ENCODE measurements at places on chromosomes 6 and 20.

GRCh38 chr6:48825501-48826151, 637.4 kb downstream of the MMUT start:
- no peak for DNase-seq

GRCh38 chr6:125647391-125647790, 102.0 kb upstream of the HEY2 start:
- no peak for DNase-seq

DNA sequence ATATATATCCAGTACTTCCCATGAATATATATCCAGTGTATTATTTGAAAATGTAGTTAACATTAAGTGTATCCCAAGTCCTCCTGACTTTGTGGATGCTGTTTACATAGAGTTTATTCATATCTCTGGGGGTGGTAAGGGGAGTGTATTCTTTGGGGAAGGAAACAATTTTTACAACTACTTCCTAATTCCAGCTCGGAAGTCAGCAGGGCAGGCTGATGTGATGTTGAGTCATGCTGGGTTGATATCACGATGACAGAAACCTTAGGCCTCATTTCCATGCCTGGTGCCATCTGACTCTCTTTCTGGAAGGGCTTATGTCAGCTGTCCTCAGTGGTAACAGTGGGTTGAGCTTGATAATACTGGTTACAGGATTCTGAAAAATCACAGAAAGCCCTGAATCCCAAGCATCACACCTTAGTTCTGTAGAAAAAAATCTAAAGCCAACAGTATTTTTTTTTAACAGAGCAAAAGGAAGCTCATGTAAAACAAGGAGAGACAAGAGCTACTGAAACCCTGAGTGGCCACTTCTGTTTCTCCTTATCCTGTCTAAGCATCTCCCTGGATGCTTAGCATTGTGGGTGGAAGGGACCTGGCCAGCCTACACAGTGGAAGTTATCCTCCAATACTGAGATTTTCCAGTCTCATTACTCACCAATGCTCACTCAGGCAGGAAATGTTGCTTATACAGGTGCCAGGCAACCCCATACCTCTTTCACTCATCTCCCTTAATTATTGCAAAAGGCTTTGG, 75.2 kb upstream of the IYD start:
- no peak for DNase-seq

DNA sequence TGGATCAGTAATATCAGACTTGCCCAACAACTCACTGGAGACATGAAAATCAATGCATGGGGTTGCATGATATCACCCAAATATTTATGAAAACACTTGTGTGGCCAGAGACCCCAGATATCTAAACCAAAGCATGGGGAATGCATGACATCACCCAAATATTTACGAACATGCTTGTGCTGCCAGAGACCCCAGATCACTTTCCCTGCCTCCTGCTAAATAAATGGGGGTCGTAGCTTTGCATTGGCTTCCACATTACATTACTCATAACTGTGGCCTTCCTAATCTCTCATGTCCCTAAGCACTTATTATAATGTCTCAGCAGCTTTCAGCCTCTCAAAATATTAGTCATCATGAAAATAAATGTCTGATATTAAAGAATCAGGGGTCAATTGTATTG, 838.0 kb upstream of the DEFB115 start:
- DNase-seq = no peak

DNA sequence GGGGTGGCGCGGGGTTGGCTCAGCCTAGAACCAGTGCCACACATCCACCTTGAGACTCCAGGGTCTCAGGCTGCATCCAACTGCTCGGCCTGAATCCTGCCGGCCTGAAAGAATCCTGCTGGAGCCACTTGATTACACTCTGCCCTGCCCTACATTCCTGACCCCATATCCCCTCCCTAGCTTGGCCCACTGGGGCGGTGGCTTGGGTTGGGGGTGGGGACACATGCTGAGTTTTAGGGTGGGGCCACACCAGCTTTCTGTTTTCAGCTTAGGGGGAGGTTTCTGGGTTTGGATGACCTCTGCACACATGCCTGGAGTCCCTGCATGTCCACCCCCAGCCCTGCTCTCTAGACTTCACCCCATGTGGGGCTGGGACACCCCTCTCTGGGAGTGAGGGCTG, 6.8 kb downstream of the ITPR3 start:
- no peak for DNase-seq

GRCh38 chr20:11182720-11183119, 508.9 kb upstream of the JAG1 start:
- no peak for DNase-seq

DNA sequence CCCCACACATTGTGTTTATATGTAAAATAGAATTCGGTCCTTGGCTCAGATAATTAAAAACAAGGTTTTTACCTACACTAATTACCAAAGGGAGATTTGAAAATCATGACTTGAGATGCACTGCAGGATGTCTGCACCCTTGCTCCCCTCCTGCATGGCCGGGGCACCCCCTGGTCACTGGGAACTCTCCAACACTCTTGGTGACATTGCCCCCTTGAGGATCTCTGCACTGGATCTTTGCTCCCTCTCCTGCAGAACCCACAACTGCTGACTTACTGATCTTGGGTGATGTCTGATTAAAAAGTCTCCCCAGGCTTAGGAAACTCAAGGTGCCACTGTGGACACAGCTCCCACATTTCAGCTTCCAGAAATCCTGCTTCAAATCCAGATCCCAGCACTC, 17.1 kb upstream of the CSNK2A1 start:
- DNase-seq = no peak

GRCh38 chr6:34131326-34132290, 14.3 kb downstream of the GRM4 start:
- DNase-seq = no peak

- DNase-seq = no peak
Observed at GRCh38 chr20:56409521-56409920, 2.5 kb upstream of the CASS4 start.

DNA sequence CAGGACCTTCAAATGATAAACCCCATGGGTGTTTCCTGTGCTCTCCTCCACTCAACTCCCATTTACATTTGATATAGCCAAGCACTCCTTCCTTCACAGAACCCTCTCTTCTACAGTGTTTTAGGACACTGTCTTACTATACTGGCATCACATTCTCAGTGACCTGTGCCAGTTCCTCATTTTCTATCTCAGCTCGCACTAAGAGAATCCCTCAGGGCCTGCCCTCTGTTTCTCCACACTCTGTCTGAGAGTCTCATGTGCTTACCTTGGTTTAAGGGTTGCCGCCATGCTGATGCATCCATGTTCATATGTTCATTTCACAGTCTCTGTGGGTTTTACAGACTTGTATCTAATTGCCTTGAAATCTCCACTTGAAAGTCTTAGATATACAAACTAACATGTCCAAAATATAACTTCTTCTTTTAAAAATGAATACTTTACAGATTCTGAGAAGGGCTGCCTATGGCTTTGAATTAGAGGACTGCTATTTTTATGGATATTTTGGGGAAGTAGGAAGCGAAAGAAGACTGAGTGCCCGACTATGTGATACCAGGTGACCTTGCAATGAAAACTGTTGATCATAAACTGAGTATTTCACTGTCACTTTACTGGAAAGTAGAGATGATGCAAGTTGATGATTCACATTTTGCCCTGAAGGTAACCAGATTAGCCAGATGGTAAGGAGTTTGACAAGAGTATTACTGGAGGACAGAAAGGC, 153.1 kb upstream of the SIM1 start:
- DNase-seq = no peak

DNA sequence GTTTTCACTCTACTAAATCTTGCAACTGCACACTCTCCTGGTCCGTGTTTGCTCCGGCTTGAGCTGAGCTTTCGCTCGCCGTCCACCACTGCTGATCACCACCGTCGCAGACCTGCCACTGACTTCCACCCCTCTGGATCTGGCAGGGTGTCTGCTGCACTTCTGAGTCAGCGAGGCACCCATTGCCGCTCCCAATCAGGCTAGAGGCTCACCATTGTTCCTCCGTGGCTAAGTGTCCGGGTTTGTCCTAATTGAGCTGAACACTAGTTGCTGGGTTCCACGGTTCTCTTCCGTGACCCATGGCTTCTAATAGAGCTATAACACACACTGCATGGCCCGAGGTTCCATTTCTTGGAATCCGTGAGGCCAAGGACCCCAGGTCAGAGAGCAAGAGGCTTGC, 98.6 kb upstream of the GPR6 start:
- DNase-seq = no peak

DNA sequence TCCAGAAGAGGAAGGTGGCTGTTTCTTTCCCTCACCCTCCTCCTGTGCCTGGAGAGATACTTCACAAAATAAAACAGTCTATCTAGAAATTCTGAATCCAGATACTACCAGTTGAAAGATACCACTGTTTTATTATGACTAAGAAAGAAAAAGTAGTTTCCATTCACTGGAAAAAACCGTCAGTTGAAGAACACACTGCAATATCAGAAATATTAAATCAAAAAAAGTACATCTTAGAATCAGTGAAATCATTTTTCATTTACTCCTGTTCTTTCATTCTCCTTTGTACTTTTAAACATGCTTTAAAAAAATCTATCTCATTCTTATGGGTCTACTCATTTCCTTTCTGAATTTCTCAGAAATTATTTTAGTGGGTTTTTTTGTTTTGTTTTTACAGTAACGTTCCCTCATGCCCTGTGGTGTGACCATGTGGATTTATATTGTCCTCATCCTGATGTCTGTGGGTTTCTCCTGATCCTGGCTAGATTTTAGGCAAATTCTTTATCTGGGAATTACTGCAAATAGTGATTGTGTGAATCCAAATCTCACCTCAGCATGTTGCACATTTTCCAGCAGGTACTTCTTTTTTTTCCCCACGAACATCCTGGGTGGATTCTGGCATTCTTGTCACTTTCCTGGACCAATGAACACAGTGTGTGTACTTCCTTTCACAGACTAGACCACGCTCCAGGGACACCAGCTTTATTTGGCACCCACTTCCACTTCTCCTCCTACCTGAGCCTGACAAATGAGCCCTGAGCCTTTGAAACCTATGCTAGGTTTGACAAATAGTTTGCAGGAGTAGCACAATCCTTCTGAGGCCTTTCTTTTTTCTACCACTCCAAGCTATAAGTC, 114.0 kb upstream of the LAMP5 start:
- DNase-seq = no peak

GRCh38 chr6:165726965-165727381, 63.9 kb upstream of the PDE10A start:
- no peak for DNase-seq

DNA sequence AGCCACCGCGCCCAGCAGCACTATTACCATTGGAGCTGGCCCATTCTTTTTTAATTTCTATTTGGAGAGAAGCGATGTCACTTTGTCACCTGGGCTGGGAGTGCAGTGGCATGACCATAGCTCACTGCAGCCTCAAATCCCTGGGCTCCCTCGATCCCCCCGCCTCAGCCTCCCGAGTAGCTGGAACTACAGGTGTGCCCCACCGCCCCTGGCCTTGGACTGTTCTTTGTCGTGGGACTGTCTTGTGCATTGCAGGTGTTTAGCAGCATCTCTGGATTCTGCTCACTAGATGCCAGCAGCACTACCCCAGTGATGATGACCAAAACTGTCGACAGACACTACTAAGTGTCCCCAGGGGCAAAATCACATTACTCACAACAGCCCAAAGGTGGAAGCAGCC, 80.3 kb downstream of the PRND start:
- no peak for DNase-seq

GRCh38 chr6:117346142-117346930, 79.4 kb downstream of the ROS1 start:
- DNase-seq = no peak

- DNase-seq = no peak
Observed at GRCh38 chr6:123418071-123418470, 218.7 kb downstream of the TRDN start.

DNA sequence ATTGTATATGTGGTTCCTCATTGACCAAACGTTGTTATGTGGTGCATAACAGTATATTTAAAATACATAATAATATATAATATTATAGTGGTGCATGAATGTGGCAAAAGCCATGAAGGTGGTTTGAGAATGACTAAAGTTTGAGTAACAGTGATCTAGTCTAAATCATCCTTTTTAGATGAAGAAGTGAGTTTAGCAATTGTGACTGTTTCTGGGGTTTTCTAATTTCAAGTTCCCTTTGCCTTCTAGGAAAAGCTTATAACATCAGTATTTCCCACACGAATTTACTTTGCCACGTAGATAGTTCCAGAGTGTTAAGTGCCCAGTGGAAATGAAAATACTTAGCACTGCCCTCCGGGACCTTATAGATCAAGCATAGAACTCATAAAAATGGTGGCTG, 40.9 kb downstream of the ARFGEF2 start:
- no peak for DNase-seq

DNA sequence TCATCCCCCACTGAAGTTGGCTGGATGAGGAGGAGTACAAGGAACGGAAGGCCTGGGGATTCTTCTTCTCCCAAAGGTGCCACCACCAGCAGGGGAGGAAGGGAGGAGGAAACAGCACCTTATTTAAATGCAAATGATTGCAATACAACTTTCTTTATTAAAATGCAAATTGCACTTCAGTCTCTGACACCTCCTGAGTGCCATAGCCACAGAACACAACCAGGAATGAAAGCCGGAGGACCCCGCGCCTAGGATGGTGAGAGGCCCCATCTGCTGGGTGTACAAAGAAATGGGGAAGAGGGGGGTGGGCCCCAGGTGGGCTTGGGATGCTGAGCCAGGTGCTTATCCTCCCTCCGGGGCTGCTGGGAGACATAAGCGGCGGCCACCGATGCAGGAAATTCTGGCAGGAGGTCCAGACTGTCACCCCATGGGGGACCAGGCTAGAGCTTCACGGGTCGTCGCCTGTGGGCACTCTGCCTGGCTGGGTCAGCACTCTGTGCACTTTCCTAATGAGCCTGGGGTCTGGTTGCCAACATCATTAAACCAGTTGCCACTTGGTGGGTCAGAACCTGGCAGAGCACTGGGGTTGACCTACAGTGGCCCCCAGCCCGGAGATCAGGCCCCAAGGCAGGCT, 154.2 kb upstream of the MLN start:
- DNase-seq = no peak

DNA sequence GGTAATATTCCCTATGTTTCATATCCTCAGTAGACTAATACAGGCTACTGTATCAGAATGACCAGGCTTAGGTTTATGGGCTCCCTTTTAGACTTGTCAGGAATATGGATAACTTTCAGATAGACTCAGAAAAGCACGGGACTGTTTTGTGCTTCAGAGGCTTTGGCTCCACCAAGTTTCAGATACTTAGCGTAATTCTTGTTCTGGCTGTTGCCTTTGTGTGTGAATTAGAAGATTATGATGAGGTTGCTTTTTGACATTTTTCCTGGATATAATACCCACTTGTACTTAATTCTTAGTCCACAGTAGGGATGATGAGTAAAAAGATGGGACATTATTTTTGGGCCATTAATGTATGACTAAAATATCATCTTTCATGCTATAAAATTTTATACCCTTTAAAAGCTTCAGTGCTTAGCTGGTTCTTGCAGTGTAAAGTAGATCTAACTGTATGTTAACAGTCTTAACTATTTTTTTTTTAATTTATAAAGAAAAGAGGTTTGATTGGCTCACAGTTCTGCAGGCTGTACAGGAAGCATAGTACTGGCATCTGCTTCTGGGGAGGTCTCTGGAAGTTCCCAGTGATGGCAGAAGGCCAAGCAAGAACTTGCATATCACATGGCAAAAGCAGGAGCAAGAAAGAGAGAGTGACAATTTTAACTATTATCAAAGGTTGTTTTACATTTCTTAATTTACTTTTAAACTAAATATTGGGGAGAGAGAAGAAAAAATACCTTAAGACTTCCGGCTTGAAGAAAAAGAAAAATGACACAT, 120.7 kb downstream of the ZFAND3 start:
- DNase-seq = no peak

GRCh38 chr6:125945378-125946141, 11.0 kb upstream of the HINT3 start:
- DNase-seq = no peak

Data from activated CD8-positive, alpha-beta memory T cell treated with anti-CD3 and anti-CD28 coated beads for 48 hours (primary cell).